ENCODE measurements at places on chromosomes 7 and 10.

- DNase-seq, result no peak
These were observed 156.7 kb upstream of the BET1 start for GRCh38 chr7:94160719-94161435.

GRCh38 chr7:8035192-8035591, 66.6 kb downstream of the GLCCI1 start:
- no peak for DNase-seq

DNA sequence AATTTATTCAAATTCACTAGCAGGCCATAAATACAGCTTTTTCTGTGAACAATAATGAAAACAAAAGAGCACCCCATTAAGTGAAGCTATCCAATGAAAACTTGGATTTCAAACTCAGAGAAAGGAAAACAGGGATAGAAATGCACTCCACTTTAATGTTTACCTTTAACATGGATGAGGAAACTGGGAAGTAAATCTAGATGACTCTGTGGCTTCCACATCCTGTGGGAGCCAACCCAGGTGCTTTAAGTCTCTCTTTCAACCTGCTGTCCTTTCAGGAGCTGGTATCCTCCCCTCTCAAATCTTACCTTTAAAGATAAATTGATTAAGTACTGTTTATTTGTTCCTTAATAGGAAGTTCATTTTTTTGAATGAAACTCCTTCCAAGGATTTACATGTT, 21.5 kb upstream of the SGMS1 start:
- DNase-seq, result no peak

GRCh38 chr7:50251765-50252164, 52.8 kb upstream of the IKZF1 start:
- DNase-seq, result no peak

- no peak for DNase-seq
These were observed 29.5 kb upstream of the TMEM72 start for GRCh38 chr10:44881649-44882048.

DNA sequence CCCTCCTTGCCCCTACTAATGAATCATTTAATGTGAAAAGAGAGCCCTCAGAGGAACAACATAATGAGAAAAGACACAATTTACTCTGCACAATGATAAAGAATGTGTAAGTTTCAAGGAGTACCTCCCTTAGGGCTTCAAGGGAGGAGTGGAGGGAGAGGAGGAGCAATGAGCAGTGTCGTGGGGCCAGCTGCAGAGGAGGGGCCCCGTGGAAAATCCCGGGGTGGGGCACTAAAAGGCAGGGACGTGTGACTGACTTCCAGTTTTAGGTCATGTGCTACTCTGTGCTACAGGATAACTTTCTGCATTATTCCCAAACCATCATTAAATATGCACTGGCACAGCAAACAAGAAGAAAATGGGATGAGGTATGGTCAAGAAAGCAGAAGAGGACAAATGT, 108.1 kb downstream of the ANLN start:
- DNase-seq, result no peak

DNA sequence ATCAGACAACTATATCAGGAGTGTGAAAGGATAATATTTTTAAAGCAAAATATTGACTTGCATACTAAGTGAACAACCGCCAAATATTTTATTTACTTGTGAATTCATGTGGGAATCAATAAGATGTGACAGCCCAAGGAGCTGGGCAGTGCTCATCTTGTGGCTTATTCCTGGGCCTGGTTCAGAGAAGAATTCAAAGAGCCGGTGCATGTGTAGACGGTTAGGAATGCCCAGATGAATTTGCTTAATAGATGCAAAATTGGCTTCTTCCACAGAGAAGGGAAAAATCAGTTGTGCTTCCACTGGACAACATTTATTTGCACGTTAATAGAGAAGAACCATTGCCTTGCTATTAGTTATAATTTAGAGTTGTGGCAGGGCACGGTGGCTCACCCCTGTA, 4.4 kb downstream of the MYL7 start:
- DNase-seq, result no peak

DNA sequence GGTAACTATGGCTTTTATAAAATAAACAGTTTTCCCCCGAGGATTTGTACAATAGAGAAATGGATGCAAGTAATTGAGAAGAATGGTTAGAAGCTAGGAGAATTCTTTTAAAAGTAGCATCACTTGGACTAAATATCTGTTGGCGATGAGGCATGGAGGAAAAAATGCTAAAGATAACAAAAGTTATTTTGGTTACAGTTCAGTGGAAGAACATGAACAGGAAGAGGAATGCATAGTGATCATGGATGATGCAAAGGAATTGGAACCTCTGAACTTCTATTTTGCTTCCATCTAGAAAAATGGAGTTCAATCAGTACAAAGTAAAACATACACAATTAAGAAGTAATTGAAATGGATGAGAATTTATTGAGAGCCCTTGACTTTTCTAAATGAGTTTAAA, 32.9 kb downstream of the ENTPD1 start:
- DNase-seq, result no peak

GRCh38 chr7:158910254-158911053, 54.1 kb downstream of the DYNC2I1 start:
- no peak for DNase-seq

GRCh38 chr10:50917486-50917885, 32.1 kb upstream of the A1CF start:
- DNase-seq, result no peak

DNA sequence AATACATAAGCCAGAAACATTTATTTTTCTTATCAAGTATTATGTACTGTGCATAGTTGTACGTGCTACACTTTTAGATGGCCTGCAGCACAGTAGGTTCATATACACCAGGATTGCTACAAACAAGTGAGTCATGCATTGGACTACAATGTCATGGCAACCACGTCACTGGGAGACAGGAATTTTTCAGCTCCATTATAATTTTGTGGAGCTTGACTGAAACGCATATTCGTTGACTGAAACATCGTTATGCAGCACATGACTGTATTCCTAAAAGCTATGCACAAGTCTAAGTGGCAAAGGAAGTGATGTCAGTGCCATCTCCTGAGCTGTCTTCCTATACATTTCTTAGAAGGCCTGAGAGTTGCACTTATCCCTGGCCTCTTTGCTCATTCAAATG, 871.8 kb downstream of the IPMK start:
- no peak for DNase-seq

- DNase-seq, result no peak
These were observed 30.7 kb downstream of the CNNM2 start for GRCh38 chr10:102948786-102949185.
